ENCODE measurements at places on chromosomes 5 and 9.

DNA sequence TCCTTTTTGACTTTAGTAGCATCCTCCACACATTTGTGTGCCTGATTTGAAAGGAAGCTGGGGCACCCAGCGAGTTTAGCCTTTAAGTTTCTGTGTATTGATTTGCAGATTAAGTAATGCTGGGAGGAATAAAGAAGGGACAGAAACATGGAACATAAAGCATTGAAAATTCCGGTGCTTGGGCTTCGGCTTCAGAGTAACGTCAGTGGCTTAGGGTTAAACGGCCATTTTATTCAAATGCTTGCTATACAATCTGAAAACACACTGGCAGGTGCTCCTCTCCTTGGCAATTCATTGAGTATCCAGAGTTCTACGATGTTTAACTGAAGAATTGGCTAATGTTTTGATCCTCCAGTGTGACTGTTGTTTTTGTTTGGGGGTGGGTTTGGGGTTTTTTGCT lies 58.0 kb upstream of the FSD1L start:
- DNase-seq = no peak

GRCh38 chr5:177083357-177083756 lies 3.4 kb upstream of the FGFR4 start:
- no peak for DNase-seq

DNA sequence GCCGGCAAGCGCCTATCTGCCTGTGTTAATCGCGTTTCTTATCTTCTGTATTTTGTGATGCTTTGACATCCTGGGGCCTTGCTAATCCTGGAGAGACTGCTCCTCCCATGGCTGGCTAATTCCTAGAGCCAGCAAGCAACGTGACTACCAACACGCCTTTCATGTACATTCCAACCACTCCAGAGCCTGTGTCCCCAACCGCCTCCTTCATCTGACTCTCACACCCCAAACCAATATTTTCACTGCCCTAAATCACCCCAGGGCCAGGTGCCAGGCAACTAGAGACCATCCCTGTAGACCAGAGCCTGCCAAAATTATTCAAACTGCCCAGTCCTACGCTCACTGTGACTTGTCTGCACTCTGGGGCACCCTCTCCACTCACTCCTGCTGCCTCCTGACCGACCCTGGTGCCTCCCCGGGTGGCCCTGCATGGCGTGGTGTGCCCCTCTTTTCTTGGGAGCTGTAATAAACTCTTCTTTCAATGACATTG lies 50.5 kb upstream of the COL5A1 start:
- DNase-seq = no peak

DNA sequence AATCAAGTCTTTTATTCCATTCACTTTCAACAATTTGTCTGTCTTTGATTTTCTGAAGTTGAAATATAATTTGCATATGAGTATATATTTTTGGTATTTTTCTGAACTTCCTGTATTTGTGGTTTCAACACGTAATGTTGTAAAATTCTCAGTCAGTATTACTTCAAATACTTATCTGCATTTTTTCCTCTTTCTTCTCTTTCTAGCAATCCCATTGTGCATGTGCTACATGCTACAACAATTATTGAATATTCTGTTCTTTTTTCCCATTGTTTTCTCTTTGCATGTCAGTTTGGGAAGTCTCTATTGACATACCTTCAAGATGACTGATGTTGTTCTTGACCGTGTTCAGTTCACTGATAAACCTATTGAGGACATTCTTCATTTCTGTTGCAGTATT lies 5.6 kb upstream of the ANKRD18A start:
- DNase-seq = no peak

DNA sequence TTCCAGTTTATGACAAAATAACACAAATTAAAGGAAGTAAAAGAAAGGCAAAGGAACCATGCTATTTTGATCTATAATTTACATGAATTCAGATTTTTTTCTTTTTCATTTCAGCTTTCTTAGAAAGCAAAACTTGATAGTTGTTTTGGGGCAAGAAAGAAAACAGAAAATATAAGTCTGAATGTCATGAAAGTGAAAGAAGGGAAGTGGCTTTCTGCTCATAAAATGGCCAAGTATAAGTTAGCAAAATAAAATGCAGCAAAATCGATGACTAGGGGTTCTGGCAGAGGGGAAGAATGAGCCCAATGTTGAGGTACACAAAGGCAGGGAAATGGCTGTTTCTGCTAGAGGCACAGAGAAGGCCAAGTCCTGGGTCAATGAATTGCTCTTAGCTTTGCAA lies 3.0 kb upstream of the IFNW1 start:
- DNase-seq = no peak

GRCh38 chr5:10601246-10602030 lies 37.6 kb downstream of the ANKRD33B start:
- DNase-seq = no peak

- DNase-seq = no peak
Observed at GRCh38 chr5:143155455-143155854, 248.0 kb downstream of the NR3C1 start.

GRCh38 chr9:126636983-126637798 lies 23.5 kb downstream of the LMX1B start:
- no peak for DNase-seq

DNA sequence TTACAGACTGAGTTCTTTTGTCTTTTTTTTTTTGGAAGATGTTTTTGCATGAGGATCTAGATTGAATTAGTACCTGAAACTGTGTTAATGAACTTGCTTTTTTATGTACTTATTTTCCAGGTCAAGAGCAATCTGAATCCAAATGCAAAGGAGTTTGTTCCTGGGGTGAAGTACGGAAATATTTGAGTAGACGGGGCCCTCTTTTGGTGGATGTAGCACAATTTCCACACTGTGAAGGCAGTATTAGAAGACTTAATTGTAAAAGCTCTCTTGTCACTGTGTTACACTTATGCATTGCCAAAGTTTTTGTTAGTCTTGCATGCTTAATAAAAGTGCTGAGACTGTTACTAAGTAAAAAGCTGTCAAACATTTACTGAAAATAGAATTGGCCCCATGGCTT lies 14.5 kb downstream of the SLC23A1 start:
- no peak for DNase-seq

DNA sequence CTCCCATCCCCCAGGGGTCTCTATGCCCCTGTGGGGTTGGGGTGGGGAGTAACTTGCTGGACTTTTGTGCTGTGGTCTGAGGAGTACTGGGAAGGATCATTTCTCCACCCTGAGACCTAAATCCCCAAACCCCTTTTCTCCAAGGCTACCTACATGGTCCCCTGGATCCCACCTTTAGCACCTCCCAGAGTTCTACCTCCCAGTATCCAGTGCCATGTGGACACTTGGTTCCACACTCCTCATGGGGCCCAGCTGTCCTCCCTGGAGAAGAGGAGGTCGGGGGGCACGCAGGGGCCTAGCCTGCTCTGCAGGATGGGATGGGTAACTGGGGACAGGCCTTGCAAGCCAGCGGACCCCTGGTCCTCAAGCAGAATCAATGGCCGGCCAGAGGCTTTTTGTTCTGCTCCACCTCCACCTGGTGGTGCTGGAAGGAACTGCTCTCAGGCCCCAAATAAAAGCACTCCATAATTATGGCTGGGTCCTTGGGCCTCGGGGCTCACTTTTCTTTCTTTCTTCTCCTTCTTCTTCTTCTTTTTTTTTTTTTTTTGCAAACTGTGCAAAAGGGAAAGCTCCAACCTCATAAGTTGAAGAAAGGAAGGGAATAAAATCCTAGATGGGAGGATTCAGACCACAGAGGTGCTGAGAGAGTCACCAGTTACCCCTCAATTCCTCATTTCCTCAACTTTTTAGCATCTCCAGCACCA lies 68.4 kb downstream of the PSD2 start:
- no peak for DNase-seq

DNA sequence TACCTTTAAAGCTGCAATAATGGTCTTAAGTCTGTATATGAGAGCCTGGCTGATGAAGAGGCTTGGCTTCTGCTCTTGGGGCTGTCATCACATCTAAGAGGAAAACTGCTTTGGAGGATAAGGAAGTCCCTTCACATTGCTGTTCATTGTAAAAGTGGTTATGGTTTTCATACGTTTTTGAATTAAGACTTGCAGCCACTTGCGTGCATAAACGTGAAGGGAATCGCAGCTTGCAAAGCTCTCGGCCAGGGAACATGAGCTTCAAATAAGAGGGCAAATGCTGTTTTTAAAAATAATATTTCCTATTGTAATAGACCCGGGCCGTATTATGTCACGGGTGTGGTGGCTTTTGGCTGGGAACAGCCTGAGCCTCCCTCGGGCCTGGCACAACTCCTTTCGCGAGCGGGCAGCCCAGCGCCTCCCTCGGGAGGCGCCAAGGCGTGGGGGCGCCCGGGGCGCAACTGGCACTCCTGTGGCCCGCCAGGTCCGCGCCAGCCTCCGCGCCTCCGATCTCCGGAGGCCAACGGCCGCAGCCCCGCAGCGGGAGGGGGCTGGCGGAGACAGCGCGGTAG lies 538 bp upstream of the ARHGEF28 start:
- no peak for DNase-seq

DNA sequence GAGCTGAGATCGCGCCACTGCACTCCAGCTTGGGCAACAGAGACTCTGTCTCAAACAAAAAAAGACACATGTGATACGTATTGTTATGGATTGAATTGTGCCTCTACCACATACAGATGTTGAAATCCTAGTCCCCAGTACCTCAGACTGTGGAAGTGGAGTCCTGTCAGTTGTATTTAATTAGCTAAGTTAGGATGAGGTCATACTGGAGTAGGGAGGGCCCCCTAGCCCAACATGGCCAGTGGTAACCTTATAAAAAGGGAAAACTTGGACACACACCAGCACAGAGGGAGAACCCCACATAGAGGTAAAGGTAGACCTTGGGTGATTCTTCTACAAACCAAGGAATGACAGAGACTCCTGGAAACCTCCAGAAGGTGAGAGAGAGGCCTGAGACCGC lies 119.8 kb downstream of the GADD45G start:
- DNase-seq = no peak

- peak; percentile 41 for DNase-seq
Observed at GRCh38 chr5:159094745-159095144, 5.0 kb downstream of the EBF1 start.

- DNase-seq = no peak
Observed at GRCh38 chr9:136977223-136977622, at the start of gene PTGDS. Gene PTGDS, plus strand, starts transcription at chr9:136977504. Its CDS starts 75 bp downstream, at chr9:136977579.

- no peak for DNase-seq
Observed at GRCh38 chr5:88364991-88365390, 96.3 kb upstream of the TMEM161B start.

GRCh38 chr9:113997610-113998009 lies 80.5 kb downstream of the AMBP start:
- no peak for DNase-seq

GRCh38 chr5:112109331-112110007 lies 309.6 kb downstream of the EPB41L4A start:
- no peak for DNase-seq

GRCh38 chr9:83013867-83014605 lies 48.9 kb downstream of the RASEF start:
- no peak for DNase-seq

DNA sequence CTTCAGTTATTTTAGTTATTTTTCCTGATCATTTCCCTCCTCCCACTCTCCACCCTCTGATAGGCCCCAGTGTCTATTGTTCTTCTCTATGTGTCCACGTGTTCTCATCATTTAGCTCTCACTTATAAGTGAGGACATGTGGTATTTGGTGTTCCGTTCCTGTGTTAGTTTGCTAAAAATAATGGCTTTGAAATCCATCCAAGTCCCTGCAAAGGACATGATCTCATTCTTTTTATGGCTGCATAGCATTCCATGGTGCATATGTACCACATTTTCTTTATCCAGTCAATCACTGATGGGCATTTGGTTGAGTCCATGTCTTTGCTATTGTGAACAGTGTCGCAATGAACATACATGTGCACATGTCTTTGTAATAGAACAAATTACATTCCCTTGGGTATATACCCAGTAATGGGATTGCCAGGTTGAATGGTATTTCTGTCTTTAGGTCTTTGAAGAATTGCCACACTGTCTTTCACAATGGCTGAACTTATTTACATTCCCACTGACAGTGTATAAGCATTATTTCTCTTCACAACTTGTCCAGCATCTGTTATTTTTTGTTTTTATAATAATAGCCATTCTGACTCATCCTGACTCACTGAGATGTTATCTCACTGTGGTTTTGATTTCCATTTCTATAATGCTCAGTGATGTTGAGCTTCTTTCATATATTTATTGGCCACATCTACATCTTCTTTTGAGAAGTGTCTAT lies 17.2 kb upstream of the DIRAS2 start:
- no peak for DNase-seq

DNA sequence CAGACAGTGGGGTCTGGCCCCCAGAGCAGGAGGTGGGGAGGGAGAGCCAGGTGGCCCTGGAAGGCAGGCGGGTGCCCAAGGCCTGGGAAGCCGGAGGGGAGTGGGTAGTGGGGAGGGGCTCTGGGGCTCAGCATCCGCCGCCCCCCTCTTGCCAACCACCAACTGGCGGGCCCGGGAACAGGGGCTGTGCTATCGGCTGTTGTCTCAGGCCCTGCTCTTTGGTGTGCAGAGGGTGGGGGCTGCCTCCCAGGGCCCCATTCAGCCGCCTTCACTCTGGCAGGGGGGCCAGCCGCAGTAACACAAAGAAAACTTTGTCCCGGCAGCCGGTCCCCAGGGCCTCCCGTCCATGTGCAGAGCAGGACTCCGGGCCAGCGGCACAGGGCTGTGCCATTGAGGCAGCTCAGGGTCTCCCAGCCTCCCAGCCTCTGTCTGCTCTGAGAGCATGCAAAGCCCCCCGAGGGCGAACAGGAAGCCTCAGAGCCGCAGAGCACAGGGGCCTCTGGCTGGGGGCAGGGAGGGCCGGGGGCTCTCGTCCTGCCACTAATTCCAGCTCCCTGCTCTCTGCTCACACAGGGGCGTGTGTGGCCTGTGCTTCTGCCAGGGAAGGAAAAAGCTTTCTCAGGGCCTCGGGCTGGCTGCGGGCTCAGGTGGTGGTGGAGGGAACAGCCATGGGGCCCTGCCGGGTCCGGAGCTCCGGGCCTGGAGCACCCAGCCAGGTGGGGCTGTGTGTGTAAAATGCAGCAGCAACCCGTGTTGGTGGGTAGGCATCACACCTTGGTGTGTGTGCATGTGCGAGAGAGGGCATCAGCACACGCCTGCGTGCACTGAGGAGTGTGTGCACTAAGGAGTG lies 54.2 kb upstream of the NOTCH1 start:
- no peak for DNase-seq

GRCh38 chr9:14396171-14396570 lies 82.2 kb upstream of the NFIB start:
- no peak for DNase-seq

DNA sequence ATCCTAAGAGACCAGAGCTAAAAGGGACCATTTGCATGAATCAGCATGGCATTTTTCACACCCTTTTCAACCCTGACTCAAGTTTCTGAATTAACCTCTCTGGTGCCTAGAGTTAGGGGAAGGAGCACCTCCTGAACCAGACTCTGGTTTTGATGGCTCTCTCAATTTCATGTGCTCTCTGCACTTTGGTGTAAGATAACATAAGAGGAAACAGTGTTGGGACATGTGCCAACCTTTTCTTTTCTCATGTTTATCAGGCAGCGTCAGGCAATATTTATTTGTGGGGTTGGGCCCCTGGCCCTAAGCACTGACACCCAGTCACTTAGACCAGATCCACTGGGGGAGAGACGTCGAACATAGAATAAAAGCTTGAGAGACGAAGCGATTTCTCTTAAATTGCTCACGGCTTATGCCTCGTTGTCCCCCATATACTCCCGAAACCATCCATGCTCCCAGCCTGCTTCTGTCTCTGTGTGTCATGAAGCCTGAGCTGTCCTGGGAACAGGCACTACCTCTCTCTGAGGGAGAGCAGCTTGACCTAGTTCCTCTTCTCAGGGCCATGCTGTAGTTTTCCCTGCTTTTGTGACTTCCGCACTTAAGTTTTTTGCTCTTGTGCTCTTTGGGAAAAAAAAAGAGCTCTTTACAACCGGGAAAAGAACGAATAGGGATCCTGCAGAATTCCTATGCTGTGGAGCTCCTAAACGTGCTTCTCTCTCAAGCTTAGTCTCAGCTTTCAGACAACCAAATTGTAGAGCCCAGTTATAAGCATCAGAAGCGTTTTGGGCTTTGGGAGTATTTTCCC lies 195.7 kb downstream of the NR3C1 start:
- no peak for DNase-seq
